Heart left ventricle (tissue), 16 donors: ENCODE measurements at places on chromosomes 12 and 14.

- no peak overlapping the region for H3K4me3 ChIP-seq
- no peak for DNase-seq
- no peaks in the 10 kb centered on the region for H3K36me3 ChIP-seq
- no peaks in the 10 kb centered on the region for H3K4me1 ChIP-seq
- H3K27me3 ChIP-seq: no peaks in the 10 kb centered on the region
These were observed 366.8 kb downstream of the VRK1 start for GRCh38 chr14:97164021-97164420.

DNA sequence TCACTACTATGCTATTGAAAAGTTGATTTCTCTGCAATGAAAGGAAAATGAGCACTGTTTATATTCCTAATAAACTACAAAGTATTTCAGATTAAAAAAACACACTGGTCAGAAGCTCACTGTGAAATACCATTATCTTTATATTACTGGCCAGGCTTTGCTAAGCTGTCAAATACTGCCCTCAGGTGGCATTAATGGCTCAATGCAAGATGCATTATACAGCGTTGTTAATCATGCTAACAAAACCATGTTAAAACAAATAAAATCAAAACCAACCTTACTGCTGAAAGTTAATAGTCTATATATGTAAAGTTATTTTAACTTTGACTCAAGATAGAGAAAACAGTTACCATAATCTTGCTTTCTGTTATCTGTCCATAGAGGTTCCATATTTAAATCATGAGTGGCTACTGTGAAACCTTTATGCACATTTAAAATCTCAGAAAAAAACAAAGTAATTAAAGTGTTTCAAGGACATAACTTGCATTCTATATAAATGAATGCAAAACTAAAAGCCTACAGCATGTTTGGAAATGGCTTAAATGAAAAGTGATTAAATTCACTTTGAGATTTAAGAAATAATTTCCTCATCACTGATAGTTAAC is 121.7 kb downstream of the RALGAPA1 start:
- H3K4me3 ChIP-seq: no peak overlapping the region
- H3K27ac ChIP-seq: no peak overlapping the region
- DNase-seq: no peak
- peaks cover 43% of the 10 kb centered on the region for H3K36me3 ChIP-seq

DNA sequence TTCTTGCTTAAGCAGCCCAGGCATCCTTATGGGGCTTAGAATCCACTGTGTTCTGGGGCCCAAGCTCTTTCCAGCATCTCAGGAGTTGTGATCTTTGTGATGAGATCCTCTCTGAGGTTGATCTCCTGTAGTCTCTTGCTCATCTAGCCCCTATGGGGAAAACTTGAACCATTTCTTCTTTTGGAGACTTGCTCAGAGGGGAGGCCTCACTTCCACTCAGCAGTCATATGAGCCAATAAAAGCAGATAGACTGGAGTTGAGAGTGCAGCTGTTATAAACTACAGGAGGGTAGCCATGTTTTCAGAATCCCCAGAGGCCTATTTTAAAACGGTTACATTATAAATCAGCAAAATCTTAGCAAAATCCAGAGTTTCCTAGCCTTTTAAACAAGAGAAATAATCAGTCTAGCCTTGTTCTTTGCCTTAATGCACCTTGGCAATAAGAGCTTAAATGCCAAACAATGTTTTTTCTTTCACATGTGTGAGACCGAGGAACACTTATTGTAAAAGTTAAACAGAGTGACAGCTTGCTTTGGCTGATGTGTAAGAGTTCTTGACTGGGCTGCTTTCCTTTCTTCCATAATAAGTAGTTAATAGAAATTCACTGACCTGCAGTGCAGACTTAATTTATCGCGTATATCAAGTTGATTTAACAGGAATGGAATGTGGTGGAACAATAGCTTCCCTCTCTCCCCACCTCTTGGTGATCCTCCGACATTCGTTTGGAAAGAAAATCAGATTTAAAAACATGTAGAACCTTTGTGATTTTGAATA is 168.3 kb downstream of the NEDD1 start:
- H3K27me3 ChIP-seq: no peaks in the 10 kb centered on the region
- no peaks in the 10 kb centered on the region for H3K4me1 ChIP-seq
- no peaks in the 10 kb centered on the region for H3K36me3 ChIP-seq
- DNase-seq: no peak
- H3K27ac ChIP-seq: no peak overlapping the region
- H3K4me3 ChIP-seq: no peak overlapping the region

GRCh38 chr14:30915596-30915995 is 41.2 kb downstream of the COCH start:
- H3K36me3 ChIP-seq: no peaks in the 10 kb centered on the region
- no peak for DNase-seq
- H3K27me3 ChIP-seq: no peaks in the 10 kb centered on the region
- H3K27ac ChIP-seq: no peak overlapping the region
- H3K4me3 ChIP-seq: no peak overlapping the region
